ENCODE measurements at places on chromosomes 11 and 22. TPM values are rescaled to one million over a fixed set of nuclear protein-coding genes. Genes with fewer than 3 reads are reported as not detected.

- no peaks in the 10 kb centered on the region for H3K36me3 ChIP-seq
- DNase-seq: no peak
- no peaks in the 10 kb centered on the region for H3K4me1 ChIP-seq
- H3K4me3 ChIP-seq: no peak overlapping the region
Observed at GRCh38 chr11:134178032-134178674, 45.6 kb downstream of the NCAPD3 start.

DNA sequence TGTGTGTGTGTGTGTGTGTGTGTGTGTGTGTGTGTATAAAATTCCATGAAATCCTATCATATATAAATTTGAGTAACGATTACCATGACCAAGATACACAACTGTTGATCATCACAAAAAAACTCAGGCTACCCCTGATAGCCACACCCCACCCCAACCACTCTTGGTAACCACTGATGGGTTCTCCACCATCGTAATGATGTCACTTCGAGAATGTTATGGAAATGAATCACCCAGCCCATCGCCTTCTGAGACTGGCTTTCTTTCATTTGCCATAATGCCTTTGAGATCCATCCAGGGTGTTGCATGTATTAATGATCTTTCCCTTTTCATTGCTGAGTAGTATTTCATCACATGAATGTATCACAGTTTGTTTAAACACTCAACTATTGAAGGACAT is 496.0 kb downstream of the MIAT start:
- H3K27ac ChIP-seq: no peak overlapping the region
- DNase-seq: no peak
- H3K4me1 ChIP-seq: peaks cover 6% of the 10 kb centered on the region
- H3K27me3 ChIP-seq: no peaks in the 10 kb centered on the region
- H3K4me3 ChIP-seq: no peak overlapping the region
- H3K36me3 ChIP-seq: no peaks in the 10 kb centered on the region

DNA sequence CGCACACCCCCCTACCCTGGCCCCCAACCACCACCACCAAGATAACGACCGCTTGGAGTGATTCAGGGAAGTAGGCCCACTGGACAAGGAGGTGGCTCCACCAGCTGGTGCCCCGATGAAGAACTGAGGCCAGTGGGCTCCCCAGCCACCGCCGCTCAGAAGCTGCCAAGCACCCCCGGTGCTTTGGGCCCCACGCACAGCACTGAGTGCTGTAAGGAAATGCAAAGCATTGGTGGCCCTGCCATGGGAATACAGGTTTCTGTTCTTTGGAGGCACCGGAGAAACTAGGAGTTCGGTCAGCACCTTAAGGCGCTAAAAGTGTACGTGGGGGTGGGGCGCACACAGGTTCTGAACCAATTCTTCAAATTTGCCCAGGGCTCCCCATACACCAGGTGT is 664 bp upstream of the PRSS23 start:
- peak overlapping the region; percentile 46 for H3K4me3 ChIP-seq
- peaks cover 41% of the 10 kb centered on the region for H3K4me1 ChIP-seq
- no peaks in the 10 kb centered on the region for H3K36me3 ChIP-seq
- peak; percentile 78 for DNase-seq

GRCh38 chr11:82718307-82718706 is 15.4 kb downstream of the FAM181B start:
- H3K27me3 ChIP-seq: no peaks in the 10 kb centered on the region
- H3K4me3 ChIP-seq: no peak overlapping the region
- H3K4me1 ChIP-seq: no peaks in the 10 kb centered on the region
- H3K36me3 ChIP-seq: no peaks in the 10 kb centered on the region

DNA sequence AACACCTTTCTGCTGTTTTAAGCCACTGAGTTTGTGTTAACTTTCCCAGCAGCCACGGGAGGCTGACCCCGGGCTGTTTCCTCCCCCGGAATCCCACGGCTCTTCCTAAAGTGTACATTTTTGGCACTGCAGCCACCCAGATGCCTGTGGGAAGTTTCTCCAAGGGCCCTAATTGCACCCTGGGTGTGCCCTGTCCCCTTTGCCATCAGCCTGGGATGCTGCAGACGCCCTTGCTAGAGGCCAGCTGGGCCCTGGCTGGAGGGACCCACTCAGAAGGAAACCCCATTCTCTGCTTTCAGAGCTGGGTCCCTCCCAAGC is 883.3 kb downstream of the BRD1 start:
- H3K4me3 ChIP-seq: no peak overlapping the region
- peak; percentile 17 for DNase-seq
- H3K27ac ChIP-seq: no peak overlapping the region
- no peaks in the 10 kb centered on the region for H3K27me3 ChIP-seq

Gene CBX7
- polyA plus RNA-seq: 36.2 TPM

All from sigmoid colon (tissue), 7 donors.